ENCODE measurements at places on chromosomes 3 and 15. TPM values are rescaled to one million over a fixed set of nuclear protein-coding genes. Genes with fewer than 3 reads are reported as not detected.

GRCh38 chr3:115100806-115101205 is 46.3 kb downstream of the ZBTB20 start:
- no peak for DNase-seq

DNA sequence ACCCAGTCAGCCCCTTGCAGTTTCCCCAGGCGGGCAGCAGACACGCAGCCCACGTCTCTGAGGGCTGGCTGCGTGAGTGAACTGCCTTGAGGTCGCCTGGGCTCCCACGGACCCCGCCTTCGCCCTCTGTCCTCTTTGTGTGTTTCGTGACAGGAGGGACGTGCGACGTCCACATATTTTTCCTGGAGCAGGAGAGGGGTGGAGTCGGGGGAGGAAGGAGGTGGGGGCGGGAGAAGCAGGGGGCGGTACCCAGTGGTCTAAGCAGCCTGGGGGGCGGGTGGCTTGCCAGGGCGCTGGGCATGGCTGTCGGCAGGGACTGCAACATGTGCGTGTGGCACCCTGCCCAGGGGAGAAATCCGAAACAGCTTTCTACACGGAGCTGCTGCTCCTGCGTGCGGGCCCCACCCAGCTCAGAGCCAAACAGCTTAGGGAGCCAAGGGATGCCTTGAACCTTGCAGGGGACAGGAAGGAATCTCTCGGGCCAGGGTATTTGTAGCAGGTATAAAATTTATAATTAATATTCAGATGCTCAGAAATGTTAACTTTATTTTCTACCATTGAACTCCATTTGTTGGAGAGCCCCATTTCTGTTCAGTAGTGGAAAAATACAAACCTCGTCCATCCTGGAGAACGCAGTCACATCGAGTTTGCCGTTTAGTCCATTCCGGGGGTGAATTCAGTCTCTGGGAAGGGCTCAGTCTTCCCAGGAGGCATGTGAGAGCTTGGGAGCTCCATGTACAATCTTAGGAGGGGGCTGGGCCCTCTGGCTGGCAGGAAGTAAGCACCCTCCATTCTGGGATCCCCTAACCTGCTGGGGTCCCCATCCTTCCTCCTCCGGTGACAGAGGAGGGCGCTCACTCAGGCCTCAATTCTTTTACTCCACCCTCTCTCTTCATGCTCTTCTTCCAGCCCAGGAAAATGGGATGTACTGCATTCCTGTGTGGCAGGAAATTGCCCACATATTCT is 79.1 kb upstream of the MEF2A start:
- DNase-seq, result peak; percentile 90

- no peak for DNase-seq
These were observed 219.0 kb downstream of the VGLL3 start for GRCh38 chr3:86771741-86772512.

- no peak for DNase-seq
These were observed 268.8 kb downstream of the ADAMTSL3 start for GRCh38 chr15:83922649-83923294.

Gene FSD2
- total RNA-seq, result 48.7 TPM

All from cardiac septum (tissue), 1 donor.